ENCODE measurements at places on chromosomes 7 and 10.
A peak's percentile ranks its signal among the peaks of the same experiment; 100 is the strongest.

DNA sequence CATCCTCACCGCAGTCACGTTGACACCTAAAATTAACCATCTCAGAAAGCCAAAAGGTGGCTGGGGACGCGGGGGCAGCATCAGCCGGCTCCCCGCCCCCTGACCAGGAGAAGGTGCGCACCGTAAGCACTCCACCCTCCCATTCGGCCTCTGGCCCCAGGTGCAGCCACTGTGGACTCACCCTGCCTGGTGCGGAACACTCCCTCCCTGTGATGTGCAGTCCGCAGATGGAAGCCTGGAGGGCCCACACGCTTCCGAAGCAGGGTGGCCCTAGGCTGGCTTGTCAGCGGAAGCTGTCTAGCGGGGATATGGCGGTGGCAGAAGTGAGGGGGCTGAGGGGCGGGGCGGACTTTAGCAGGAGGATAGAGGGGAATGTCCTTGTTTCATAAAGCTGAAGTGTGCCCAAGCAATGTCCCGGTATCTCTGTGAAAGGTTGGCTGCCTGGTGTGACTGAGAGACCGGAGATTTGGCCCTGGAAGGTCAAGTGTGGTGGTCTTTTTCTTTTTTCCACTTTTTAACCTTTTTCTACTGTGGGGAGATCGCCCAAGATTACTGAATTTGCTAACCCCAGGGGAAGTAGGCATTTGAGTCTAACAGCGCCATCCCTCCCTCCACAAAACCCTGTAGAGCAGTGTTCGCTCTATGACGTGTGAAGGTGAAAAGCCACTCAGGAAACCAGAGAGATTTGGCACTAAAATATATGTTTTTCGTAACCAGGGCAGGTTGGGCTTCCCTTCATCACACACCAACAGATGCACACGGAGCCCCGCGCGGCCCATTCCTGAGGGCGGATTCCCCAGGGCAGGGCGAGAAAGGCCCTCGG, 74.7 kb downstream of the CXCL12 start:
- DNase-seq = no peak

DNA sequence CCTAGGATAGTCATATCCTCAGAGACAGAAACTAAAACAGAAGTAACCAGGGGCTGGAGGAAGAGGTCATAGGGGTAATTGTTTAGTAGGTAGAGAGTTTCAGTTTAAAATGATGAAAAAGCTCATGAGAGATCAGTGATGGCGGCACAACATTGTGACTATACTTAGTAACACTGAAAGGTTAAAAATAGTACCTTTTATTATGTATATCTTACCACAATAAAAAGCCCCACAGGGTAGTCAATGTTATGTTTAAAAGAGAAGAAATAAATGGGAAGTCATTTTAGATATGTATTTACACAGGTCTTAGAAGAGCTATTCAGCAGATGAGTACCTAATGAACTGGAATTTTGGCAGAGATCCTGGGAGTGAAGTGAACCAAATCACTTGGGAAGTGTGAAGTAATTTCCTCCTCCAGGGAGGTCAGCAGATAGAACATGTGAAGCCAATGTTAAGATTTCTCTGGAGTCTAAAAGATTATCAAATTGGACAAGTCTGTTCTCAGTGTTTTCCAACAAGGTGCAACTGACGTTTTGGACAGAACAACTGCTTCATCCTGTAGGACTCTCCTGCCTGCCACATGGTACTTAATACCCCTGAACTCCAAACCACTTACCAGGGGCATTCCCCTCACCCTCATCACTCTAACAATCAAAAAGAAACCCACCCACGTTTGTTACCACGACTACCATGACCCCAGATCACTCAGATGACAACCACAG, 6.4 kb downstream of the CDCA7L start:
- no peak for DNase-seq

GRCh38 chr7:100022621-100023020, 7.2 kb downstream of the ZKSCAN1 start:
- no peak for DNase-seq

DNA sequence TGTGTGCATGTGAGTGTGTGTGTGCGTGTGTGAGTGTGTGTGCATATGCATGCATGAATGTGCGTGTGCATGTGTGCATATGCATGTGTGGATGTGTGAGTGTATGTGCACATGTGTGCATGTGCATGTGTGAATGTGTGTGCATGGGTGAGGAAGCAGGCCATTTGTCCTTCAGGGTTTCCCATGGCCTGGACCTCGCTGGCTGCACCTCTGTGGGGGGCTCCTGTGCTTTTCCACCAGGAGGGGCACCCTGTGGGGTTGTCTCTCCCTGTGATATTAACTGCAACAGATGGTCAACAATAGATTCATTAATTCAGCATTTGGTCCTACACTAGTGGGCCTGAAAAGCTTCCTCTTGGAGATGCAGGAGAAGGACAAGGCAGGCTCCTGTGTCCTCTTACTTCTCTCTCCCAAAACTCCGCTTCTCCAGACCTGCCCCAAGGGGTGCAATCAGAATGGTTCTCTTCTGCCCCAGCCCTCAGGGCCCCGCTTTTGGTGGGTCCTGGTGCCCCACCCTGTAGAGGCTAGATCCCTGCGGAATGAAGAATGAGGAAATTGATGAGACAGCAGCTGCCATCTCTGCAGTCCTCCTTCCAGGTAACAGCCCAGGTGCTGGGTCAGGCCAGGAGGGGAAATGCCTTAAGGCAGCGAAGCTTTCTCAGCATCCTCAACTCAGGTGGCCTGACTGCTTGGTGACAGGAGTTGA, 41.5 kb upstream of the NUB1 start:
- no peak for DNase-seq

GRCh38 chr10:38038107-38038931, 27.8 kb downstream of the ZNF33A start:
- no peak for DNase-seq

GRCh38 chr7:26618898-26619297, 245.5 kb downstream of the SKAP2 start:
- DNase-seq = no peak

DNA sequence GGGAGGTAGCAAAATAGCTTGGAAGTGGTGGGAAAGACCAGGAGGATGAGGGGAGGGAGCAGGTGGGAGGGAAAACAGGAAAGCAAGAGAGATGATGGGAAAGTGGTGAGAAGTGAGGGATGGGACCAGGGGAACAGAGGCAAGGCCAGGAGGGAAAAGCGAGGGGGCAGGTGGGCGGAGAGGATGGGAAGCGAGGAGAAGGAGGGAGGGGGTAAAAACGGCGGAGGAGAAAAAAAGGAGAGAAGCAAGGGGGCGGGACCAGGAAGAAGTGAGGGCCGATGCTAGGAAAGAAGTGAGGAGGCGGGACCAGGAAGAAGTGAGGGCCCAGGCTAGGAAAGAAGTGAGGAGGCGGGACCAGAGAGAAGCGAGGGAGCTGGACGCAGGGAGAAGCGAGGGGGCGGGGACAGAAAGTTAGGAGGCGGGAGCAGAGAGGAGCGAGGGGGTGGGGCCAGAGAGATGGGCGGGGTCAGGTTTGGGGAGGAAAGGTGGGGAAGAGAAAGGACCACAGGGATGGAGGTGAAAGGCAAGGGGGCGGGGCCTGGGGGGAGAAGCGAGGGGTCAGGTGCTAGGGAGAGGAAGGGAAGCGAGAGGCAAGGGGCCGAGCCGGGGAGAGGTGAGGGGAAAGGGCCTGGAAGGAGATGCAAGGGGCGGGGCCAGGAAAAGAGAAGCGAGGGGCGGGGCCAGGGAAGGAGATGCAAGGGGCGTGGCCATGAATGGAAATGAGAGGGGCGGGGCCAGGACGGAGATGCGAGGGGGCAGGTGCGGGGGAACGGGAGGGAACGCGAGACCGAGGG, 984 bp downstream of the SMURF1 start:
- DNase-seq = peak; percentile 72

DNA sequence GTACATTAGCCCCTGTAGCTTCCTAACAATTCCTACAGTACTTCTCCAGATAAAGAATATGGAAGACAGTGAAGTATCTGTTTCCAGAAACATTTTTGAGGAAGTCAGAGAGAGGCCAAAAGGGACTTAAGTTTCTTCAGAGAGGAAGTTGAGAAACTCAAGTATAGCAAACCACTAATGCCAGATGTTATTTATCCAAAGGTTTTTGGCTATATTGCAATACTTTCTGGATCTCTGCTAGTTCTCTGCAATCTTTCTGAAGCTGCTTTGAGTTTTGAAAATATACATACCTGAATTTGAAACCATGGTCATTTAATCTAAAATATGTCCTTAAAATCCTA, 64.7 kb downstream of the BICC1 start:
- no peak for DNase-seq

DNA sequence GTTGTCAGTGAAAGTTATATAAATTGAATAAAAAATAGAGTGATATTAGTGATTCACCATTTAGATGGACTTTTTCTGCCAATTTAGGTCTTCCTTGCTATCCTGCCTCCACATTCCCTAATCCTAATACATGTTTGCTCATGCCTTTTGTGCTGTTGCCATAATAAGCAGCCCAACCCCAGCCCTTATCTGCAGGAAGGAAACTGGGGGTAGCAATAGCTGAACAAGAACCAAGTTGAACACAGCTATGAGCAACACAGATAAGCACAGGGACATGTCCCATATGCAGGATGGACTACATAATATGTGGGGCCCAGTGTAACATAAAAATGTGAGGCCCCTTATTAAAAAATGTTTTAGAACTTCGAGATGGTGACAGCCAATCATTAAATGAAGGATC, 91.2 kb upstream of the AHR start:
- no peak for DNase-seq

- no peak for DNase-seq
These were observed 2.0 kb downstream of the XRCC2 start for GRCh38 chr7:152673897-152674296.
